T-helper 17 cell (primary cell): ENCODE measurements at places on chromosomes 12 and 14.

GRCh38 chr14:22493753-22494152, 95.3 kb downstream of the DAD1 start:
- peak overlapping the region; percentile 100 for H3K27ac ChIP-seq
- no peak for DNase-seq
- H3K4me1 ChIP-seq, result peaks cover 14% of the 10 kb centered on the region
- H3K4me3 ChIP-seq, result peak overlapping the region; percentile 87
- H3K36me3 ChIP-seq, result peaks cover 5% of the 10 kb centered on the region
- H3K27me3 ChIP-seq, result no peaks in the 10 kb centered on the region

GRCh38 chr12:95740751-95741150, 49.8 kb downstream of the NTN4 start:
- no peak overlapping the region for H3K27ac ChIP-seq
- DNase-seq, result no peak
- H3K4me1 ChIP-seq, result peaks cover 3% of the 10 kb centered on the region
- peaks cover 6% of the 10 kb centered on the region for H3K27me3 ChIP-seq
- no peak overlapping the region for H3K4me3 ChIP-seq

- no peaks in the 10 kb centered on the region for H3K4me1 ChIP-seq
- H3K27me3 ChIP-seq, result no peaks in the 10 kb centered on the region
- no peak overlapping the region for H3K27ac ChIP-seq
Measured at GRCh38 chr12:82473111-82473754, 114.9 kb downstream of the METTL25 start.

- peaks cover 39% of the 10 kb centered on the region for H3K27me3 ChIP-seq
- no peaks in the 10 kb centered on the region for H3K4me1 ChIP-seq
Measured at GRCh38 chr14:23877111-23877510, 76.5 kb upstream of the DHRS4 start.

- no peak for DNase-seq
- peak overlapping the region; percentile 79 for H3K4me3 ChIP-seq
- H3K27me3 ChIP-seq, result no peaks in the 10 kb centered on the region
- H3K27ac ChIP-seq, result peak overlapping the region; percentile 96
- peaks cover 12% of the 10 kb centered on the region for H3K36me3 ChIP-seq
- peaks cover 53% of the 10 kb centered on the region for H3K4me1 ChIP-seq
Measured at GRCh38 chr12:108622421-108622820, 11.3 kb downstream of the SELPLG start.

GRCh38 chr12:131010396-131011131, 56.9 kb downstream of the ADGRD1 start:
- no peak overlapping the region for H3K4me3 ChIP-seq
- no peaks in the 10 kb centered on the region for H3K4me1 ChIP-seq
- DNase-seq, result no peak

DNA sequence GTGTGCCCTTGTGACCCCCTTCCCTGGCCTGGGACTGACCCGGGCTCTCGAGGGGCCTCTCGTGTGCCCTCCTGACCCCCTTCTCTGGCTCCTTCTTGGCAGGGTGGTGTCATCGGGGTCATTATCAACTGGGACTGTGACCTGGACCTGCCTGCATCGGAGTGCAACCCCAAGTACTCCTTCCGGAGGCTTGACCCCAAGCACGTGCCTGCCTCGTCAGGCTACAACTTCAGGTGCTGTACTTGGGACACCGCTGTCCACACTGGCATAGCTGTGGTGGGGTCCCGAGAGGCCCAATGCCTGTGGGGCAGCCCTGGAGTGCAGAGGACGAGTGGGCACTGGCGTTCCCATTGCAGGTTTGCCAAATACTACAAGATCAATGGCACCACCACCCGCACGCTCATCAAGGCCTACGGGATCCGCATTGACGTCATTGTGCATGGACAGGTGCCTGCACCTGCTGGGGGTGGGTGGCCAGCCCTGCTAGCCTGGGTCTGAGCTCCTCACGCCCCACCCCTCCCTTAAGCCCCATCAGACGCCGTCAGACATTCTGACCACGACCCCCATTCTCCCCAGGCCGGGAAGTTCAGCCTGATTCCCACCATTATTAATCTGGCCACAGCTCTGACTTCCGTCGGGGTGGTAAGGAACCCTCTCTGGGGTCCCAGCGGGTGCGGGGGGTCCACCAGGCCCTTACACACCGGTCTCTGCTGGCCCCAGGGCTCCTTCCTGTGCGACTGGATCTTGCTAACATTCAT, 2.5 kb downstream of the P2RX2 start:
- DNase-seq, result no peak
- no peak overlapping the region for H3K4me3 ChIP-seq
- no peak overlapping the region for H3K27ac ChIP-seq
- H3K36me3 ChIP-seq, result peaks cover 8% of the 10 kb centered on the region
